Activated CD8-positive, alpha-beta memory T cell treated with anti-CD3 and anti-CD28 coated beads for 1 hour (primary cell): ENCODE measurements at places on chromosomes 5 and 9.
A peak's percentile ranks its signal among the peaks of the same experiment; 100 is the strongest.

GRCh38 chr9:106691627-106692026 is 171.3 kb upstream of the ZNF462 start:
- no peak for DNase-seq

- no peak for DNase-seq
Observed at GRCh38 chr9:122039234-122039633, 53.9 kb downstream of the TTLL11 start.

GRCh38 chr5:133397990-133398645 is 214.2 kb downstream of the FSTL4 start:
- no peak for DNase-seq

GRCh38 chr5:142925795-142926194 is 155.6 kb downstream of the ARHGAP26 start:
- DNase-seq = no peak

GRCh38 chr5:135149956-135150723 is 116.1 kb upstream of the PITX1 start:
- DNase-seq = no peak

- no peak for DNase-seq
Observed at GRCh38 chr9:37916471-37917312, 12.8 kb upstream of the SLC25A51 start.

DNA sequence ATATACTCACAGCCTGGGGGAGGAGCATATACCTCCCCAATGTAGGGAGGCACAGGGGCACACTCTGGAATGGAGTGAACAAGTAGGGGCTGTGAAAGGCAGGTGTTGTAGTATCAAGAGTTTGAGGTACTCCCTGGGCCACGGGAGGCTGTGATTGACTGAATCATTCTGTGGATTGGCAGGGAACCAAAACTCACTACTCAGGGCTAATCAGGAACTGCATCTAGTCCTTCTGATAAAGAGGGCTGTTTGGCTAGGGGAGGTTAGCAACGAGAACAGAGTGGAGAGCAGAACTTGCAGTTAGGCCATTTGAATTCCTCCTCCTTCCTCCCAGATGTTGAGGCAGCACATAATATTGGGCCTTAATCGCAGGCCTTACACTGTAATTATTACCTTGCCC is 369.2 kb upstream of the MPDZ start:
- no peak for DNase-seq

DNA sequence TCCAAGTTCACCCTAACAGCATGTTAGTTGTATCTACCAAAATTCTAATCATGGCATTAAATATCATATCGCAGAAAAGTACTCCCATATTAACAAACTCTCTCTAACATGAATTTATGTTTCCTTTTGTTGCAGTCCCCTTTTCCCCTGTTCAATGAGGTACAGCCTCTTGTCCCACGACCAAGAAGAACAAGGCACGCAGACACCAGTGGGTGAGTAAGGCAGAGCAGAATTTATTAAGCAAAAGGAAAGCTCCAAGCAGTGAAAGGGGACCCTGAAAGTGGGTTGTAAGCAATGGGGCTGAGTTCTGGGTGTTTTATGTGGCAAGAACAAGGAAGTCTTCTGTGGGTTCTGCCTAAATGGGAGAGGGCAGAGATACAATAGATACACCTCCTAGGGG is 183.5 kb downstream of the LURAP1L start:
- no peak for DNase-seq

DNA sequence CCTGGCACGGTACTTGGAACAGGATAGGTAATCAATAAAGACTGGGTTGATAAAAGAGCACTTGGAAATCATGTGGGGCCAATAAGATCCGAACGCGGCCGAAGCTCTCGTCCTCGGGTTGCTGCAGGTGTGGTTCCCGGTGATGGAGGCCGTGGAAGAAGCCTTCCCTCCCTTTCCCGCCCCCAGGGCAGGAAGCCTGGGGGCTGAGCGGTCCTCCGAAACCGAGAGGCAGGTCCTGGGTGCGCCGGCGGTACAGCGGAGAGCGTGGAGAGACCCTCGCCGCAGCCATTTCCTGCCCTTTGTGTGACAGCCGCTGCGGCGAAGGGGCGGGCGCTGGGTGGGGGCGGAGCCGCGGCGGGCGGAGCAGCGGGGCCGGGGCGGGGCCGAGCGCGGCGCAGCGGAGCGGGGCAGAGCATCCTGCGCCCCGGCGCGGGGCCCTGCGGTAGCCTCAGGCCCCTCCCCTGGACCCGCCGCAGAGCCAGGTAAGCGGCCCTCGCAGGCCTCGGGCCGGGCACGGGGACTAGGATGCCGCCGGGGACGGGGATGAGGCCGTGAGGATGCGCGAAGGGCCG is at the start of gene CYFIP2:
Gene CYFIP2 (plus strand): TSS at position 410 of the 572 bp plus-strand sequence. CDS start 19,239 bp downstream, outside the sequence.
- peak; percentile 56 for DNase-seq

DNA sequence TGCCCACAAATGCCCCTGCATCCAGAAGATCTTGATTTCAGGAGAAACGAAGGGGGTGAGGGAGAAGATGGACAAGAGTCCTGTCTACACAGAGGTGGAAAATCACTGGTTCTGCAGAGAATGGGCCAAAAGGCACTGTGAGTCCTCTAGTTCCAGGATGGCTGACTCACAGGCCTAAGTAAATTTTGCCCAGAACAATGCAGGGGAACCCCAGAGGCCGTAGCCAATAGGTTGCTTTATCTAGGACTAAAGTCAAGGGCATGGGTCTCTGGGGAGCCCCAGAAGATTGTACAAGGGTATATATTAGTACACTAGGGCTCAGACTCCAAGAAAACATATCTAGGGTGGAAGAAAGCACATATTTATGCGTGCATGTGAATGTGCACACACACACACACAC is 98.0 kb downstream of the SLIT3 start:
- no peak for DNase-seq

GRCh38 chr5:137778772-137779564 is 24.8 kb upstream of the HNRNPA0 start:
- no peak for DNase-seq

GRCh38 chr5:87278590-87279100 is 11.0 kb downstream of the RASA1 start:
- no peak for DNase-seq

DNA sequence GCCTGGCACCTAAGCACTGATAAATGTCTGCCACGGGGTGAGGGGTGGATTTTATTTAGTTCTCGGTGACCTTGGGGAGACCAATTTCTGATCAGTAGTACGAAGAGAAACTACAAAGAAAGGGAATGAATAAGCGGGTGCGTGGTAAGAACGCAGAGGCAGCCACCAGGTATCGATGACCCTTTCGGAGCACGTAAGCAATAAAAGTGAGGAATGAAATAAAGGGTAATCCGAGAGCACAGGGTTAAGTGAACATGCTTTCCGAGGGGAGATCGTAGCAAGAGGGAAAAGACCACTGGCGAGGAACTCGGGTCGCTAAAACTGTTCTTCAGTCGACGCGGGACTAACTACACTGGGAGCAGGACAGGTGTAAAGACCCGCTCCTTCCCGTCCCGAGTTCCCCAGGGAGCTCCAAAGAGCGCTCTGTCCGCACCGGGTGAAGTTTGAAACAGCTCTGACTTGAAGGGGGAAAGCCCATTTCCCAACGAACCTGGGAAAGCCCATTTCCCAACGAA is 1.1 kb downstream of the ELOVL7 start:
- no peak for DNase-seq

DNA sequence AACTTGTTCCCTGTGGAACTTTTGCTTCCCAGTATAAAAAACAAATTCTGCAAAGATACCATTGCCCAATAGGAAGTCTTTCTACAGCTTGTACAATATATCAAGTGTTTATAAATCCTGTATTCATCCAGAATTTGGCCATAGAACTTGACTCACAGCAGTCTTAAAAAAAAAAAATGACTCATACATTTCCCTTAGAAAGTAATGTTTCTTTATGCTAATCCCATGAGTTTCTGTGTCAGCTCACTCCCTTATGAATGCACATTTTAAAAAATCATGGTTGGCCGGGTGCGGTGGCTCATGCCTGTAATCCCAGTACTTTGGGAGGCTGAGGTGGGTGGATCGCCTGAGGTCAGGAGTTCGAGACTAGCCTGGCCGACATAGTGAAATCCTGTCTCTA is 89.3 kb upstream of the DMRT1 start:
- no peak for DNase-seq

DNA sequence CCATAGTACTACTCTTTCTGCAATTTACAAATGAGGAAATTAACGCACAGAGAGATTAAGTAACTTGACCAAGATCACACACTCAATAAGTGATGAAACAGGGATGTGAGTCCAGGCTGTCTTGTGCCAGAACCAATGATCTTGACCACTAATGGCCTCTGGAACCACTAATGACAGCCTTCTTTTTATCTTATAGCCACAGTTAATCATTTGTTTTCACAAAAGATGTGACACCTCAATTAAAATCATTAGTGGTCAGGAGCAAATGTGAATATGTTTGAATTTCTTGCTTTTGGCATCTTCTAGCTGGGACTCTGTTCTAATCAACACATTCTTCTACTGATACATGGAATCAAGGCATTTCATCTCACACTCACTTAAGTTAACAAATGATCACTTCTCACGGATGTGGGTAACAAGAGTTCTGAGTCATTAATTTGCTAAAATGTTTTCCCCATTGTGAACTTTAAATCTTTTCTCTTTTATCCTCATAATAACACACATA is 102.7 kb upstream of the CD180 start:
- DNase-seq = no peak
